ENCODE measurements at places on chromosomes 7 and 10.

GRCh38 chr7:7125963-7126362, 56.4 kb upstream of the C1GALT1 start:
- no peak for DNase-seq

- DNase-seq = peak; percentile 26
Observed at GRCh38 chr7:36657036-36657660, 67.1 kb downstream of the AOAH start.

DNA sequence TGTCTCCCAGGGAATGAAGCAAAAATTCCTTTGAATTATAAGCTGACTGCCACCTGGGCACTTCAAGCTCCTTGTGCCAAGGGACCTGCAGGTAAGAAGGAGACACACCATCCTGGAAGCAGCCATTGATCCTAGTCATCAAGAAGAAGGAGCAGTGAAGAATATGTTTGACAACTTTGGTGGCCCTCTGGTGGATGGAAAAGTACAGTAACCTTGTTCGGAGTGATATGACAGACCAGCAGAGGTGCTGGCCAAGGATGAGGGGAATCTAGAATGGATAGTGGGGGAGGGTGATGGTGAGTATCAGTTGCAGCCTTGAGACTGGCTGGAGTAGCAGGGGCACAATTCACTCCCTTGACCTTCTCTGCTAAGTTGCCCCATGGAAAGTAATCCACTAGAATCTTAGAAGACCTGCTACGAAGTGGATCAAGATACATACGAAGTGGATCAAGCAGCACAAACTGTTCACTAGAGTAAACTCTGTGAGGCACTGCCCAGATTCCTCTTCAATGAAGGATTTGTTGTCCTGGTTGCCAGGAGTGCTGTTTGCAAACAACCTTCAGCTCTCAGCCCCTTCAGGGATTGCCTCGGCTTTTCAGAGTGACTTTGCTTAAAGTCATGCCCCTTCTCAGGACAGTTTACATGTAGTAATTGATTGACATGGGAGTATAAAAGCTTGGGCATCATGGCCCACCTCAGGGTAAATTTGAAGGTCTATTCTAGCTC, 44.8 kb upstream of the ORC5 start:
- DNase-seq = no peak

DNA sequence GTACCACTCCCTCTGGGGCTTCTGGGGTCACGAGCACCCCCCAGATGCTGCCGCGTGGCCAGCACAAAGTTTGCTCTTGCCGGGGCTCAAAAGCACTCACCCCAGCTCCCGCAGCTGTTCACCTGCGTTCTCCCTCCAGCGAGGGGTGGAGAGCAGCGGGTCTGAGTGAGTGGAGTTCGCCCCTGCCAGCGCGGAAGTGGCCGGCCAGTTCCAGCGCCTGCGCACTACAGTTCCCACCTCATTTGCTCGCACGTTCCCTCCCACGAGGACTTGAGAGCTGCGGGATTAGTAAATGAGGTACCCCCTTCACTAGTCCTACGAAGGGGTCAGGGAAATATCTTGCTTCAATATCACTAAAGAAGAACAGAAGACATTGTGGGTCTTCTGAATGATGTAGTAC, 24.3 kb upstream of the LRRC72 start:
- no peak for DNase-seq

DNA sequence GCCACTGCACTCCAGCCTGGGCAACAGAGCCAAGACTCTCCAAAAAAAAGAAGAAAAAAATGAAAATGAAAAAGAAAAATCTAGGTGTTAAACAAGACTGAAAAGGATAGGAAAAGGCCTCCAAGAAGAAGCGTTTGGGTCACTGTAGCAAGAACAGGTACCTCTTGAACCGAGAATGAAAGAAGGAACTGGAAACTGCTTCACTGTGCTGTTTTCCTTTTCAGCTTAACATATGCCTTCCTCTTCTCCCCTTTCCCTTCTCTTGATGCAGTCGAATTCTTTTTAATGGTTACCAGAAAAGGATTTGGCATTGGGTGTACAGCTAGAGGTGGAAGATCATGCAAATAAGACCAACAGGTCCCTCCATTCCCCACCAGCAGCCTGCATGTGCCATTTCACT, 28.1 kb downstream of the LRRC4 start:
- no peak for DNase-seq
